ENCODE measurements at places on chromosomes 2 and 18. TPM values are rescaled to one million over a fixed set of nuclear protein-coding genes. Genes with fewer than 3 reads are reported as not detected.
A peak's percentile ranks its signal among the peaks of the same experiment; 100 is the strongest.

Gene ASPRV1
- total RNA-seq = 1.7 TPM

Gene ZFP36L2
- total RNA-seq = 149 TPM

Gene ZSWIM2
- total RNA-seq = not detected

Gene CCDC141
- total RNA-seq = 2.8 TPM

Gene SLC9A2
- 21.1 TPM for total RNA-seq

DNA sequence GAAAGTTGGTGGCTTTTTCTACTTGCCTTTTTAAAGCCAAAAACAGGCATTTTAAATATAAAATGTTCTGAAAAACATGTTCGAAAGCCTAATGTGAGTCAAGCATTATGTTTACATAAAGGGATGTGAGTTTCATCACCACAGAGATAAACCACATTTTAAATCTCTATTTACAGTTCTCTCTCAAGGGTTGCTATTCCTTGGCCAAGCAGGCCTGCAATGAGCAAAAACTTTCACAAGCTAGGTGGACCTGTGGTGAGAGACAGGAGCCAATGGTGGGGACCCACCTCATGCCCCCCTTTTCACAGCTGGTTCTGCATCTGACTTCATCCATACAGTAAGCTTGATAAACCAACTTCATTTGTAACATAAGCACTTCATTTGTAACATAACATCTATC, 65.1 kb downstream of the CUL3 start:
- DNase-seq = no peak

- DNase-seq = no peak
Observed at GRCh38 chr18:58194028-58194427, 150.0 kb downstream of the NEDD4L start.

DNA sequence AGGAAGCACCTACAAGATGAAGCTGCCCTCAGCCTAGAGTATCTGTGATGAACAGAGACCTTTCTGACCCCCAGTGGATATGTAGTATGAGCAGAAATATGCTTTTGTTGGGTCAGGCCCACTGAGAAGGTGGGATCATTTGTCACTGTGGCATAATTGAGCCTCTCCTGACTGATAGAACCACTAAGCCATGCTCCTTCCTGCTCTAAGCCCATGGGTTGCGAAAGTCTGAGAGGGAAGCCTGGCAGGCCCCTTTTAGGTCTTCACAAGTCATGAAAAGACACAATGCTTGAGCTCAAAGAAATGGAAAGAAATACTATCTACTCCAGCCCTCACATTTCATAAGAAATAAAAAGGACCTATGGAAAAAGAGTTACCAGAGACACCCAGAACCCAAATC, 127.7 kb downstream of the TNS1 start:
- DNase-seq = no peak

DNA sequence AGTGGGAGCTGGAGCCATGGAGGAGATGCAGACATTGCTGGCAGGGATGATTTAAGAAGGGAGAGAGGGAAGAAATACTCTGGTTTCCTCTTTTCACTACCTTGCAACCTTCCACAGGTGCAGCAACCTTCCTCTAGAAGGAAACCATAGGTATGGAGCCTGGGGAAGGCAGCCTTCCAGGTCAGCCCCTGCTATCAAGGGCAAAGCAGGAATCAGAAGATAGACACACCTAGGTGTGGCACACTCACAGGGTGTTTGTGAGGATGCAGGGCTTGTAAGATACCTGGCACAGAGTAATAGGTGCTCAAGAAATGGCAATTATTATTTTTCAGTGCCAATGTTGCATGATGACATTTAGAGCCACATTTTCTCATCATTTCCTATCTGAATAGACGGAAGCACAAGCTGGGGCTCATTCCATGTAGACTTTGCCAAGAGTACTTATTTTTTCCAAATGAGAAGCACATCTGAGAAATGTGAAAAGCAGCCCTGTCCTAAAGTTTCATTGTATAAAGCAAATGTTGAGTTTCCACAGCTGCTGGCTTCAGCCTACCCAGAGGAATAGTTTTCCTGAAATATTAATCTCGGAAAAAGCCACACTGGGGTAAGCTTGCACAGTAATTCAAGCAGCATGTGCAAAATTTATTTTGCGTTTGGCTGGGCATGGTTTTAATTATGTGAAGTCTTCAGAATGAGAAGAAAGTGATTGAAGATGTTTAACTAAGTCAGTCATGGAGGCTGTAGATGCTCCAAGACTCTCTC, 20.6 kb downstream of the EVA1A start:
- DNase-seq = no peak

GRCh38 chr2:160114020-160114419, 51.6 kb upstream of the PLA2R1 start:
- no peak for DNase-seq

DNA sequence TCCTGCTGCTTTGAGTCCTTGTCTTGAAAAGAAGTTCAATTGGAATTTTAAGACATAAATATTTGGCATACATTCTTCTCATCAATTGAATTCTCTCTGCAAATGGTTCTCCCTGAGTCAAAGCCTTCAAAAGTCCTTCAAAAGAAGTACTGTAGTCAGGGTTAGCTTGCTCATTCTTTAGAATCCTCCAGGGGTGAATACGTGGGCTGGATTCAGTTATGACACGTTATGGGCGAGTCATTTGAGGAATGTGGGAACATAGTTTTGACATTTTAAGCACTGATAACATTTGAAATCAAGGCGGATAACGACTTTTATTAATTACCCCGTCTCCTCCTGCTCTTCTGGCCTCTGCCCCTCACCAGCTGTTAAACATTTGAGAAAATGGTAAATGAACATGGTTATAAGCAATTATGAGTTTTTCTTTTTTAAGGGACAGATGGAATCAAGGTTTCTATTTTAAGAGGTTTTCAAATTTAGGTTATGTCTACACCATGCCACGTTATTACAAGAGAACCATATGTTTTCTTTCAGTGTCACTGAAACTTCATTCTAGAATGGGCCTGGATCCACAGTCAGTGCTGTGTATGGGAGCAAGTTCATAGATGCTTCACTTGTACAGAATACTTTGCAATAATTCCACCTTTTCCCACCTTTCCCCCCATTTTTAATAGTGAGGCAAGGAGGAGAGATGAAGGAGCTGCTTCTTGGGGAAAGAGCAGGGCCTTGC, 273.1 kb downstream of the TSN start:
- DNase-seq = no peak

DNA sequence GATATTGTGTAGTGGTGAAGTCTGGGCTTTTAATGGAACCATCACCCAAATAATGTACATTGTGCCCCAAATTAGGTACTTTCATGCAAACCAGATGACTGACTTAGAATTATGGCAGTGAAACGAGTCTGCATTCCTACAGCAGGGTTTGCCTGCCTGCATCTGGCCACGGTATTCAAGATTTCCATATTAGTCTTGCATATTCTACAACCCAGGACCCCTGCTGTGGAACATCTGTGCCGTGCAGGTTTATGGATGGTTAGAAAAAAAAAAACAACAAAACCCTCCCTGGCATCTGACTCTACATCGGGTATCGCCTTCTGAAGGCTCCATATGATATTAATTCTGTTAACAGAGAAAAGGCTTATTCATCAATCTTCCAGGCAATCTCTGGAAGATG, 394.8 kb downstream of the DCDC2C start:
- no peak for DNase-seq

DNA sequence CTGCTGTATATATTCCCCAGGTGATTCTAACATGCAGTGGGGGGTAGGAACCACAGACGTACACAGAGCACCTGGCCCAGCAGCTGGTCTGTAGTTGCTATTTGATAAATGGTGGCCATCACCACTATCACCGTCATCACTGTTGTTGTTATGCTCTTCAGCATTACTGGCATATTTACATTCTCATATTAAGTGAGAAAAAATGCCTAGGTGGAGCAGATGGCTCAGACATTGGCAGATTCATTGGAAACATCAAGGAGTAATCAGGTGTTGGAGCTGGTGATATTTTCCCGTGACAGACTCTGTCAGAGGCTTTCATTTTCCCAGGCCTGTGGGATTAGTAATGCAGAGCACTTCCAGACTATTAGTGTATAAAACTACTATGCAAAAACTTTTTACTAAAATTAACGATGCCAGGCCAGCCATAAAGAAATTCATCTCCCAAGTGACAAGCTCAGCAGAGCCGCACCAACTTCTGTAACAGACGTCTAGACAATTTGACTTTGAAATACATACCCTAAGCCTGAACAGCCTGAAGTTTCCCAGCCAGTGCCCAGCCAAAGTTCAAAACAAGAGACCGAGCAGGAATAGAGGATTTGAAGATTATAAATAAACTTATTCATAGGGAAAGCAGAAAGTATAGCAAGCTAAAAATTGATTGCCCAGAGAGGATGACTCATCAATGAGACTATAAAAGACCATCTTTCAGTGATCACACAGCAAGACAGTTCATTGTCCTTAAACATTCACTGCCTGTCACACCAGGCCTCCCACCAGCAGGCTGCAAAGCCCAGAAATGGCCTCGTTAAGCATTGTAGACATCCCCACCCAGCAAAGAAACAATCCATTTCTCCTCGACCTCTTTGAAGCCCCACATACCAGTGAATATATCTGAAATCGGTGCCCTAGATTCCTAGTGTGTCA, 247.4 kb upstream of the CHAC2 start:
- no peak for DNase-seq

DNA sequence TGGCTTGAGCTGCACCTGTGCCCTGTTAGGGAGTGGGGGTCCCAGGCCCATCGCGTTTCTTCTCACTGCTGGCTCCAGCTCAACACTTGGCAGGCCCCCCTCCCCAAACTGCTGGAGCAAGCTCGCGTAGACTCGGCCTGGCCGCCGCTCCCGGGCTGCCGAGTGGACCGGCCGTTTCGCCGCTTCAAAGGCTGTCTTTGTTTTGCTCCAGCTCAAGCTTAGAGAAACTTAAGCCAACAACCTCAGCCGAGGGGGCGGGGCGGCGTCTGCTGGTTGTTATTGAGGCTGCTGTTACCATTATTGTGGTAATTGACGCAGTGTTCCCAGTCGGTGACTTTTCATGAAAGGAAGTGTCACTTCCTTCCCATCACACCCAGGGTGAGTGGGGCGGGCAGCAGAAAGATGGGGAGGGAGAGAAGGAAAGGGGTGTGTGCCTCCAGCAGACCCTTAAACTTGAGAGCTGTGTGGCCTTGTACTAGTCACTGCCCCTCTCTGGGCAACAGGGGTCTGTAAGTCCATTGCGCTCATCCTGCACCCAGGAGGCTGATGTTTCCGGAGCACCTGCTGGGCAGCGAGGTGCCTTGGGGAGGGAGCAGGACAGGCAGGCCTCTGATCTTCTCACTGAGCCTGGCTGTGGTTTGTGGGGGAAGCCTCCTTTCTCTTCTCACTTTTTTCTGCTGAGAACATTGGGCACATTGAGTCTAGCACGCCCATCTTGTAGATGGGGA, 2.1 kb downstream of the ARID5A start:
- peak; percentile 80 for DNase-seq

DNA sequence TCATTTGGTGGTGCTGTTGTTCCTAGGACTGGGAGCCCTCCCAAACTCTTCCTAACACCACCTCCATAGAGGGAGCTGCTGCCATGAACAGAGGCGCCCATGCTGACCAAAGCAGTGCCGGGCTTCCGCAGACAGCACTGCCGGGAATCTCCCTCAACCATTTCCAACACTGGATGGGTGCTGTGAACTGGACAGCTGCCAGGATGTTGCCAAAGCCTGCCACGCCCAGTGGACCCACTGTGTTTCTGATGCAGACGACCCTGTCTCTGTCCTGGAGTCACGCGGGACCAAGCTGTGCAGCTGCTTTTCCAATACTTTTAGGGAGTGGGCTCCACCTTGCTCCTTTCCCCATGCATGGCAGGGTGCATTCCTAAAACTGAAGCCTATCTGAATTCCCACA, 16.9 kb upstream of the GNAL start:
- DNase-seq = no peak

DNA sequence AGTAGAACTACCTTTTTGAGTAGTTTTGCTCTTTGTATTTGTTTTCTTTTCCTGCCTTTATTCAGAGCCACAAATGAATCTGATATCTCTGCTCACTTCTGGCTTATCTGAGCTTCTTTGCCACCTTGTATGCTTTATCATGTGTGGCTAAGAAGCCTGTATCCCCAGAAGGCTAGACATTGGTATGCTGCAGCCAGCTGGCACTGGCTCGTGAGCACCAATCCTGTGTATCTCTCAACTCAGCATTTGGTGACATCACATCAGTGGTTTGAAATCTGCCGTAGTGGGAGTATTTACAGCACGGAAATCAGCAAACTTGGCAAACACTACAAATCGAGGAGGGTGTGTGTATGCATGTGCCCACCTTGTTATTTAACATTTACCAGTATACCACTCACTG, 183.7 kb upstream of the LHCGR start:
- DNase-seq = no peak

- no peak for DNase-seq
Observed at GRCh38 chr2:237638176-237638575, 10.8 kb downstream of the LRRFIP1 start.

GRCh38 chr2:113895819-113896563, 6.1 kb downstream of the ACTR3 start:
- DNase-seq = no peak

DNA sequence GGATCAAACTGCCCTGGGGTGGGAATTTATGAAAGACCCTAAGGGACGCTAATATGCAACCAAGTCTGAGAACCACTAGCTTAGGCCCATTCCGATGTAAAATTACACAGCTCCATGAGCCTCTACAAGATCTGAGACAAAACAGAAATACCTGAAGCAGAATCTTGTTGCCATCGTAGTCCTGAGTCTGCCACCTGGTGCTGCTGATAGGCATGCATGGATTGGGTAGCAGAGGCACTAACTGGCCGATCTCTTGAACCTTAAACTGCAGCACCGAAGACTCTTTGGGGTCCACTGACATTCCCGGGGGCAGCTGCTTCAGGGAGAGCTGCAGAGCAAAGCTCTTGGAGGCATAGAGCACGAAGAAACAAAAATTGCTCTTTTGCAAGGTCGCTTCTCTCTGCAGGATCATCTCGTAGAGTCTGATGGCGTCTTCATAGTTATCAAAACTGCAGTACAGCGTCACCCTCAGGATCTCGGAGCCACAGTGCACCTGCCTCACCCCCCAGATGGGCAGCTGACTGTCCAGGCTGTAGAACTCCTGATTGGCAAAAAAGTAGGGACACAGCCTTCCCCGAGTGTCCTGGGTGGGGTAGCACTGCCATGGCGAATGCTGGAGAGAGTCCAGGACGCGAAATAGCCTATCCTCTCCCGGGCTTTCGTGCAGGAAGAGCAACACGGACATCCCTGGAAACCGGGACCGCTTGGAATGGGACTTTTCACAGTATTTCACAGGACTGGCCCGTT, 848 bp downstream of the FAM124B start:
- DNase-seq = no peak

- no peak for DNase-seq
Observed at GRCh38 chr2:185771396-185771795, 32.8 kb downstream of the FSIP2 start.
